T-cell (primary cell): ENCODE measurements at places on chromosomes 7 and 10.

DNA sequence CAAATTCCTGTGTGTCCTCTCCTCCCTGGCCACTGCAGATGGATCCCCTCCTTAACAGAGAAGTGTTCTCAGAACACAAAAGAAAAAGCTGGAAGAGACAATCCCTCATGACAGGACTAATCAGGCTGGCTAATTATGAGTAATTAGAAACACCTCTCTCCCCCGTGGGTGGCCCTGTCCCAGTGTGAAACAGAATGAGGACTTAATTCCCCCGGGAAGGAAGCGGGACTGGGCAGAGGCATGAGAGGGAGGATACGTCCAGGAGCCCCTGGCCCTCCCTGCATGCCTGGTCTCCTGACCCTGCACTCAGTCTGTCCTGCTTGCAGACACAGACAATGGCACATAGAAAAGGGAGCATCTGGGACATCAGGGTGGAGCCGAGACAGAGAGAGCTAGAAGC, 7.6 kb upstream of the ADCYAP1R1 start:
- H3K27ac ChIP-seq = no peak overlapping the region
- no peak for DNase-seq
- no peak overlapping the region for H3K4me3 ChIP-seq
- H3K36me3 ChIP-seq = no peaks in the 10 kb centered on the region
- peaks cover 14% of the 10 kb centered on the region for H3K27me3 ChIP-seq
- no peaks in the 10 kb centered on the region for H3K4me1 ChIP-seq

- DNase-seq = no peak
- peaks cover 4% of the 10 kb centered on the region for H3K4me1 ChIP-seq
- no peak overlapping the region for H3K4me3 ChIP-seq
- H3K27me3 ChIP-seq = no peaks in the 10 kb centered on the region
- H3K27ac ChIP-seq = no peak overlapping the region
Measured at GRCh38 chr7:39609113-39609934, 14.0 kb upstream of the RALA start.

DNA sequence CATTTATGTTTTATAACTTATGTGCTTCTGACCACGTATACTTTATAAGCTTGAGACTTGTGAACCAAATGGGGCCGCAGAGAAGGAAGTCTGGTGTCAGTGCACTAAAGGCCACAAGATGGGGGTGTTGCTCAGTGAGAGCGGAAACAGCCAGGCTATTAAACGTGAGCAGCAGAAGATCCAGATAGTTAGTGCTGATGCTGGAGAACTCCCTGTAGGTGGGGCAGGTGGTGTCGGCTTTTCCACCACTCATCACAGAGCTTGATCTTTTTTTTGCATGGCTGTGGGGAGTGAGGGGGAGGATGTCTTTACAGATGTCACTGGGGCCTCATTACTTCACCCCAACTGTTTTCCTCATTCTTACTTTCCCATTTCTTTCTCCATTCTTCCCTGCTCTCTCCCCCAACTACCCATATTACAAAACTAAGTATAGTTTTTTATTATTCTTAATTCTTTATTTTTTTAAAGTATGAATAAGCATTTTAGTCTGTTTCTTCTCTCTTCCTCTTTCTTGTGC, 34.7 kb downstream of the ACADSB start:
- no peaks in the 10 kb centered on the region for H3K4me1 ChIP-seq
- peak; percentile 25 for DNase-seq
- H3K27ac ChIP-seq = no peak overlapping the region
- peaks cover 8% of the 10 kb centered on the region for H3K36me3 ChIP-seq

- no peak overlapping the region for H3K4me3 ChIP-seq
- DNase-seq = no peak
- no peaks in the 10 kb centered on the region for H3K36me3 ChIP-seq
- peaks cover under 1% of the 10 kb centered on the region for H3K4me1 ChIP-seq
Measured at GRCh38 chr10:62025901-62026879, 124.7 kb downstream of the ARID5B start.

- H3K27me3 ChIP-seq = no peaks in the 10 kb centered on the region
- H3K4me3 ChIP-seq = no peak overlapping the region
- no peaks in the 10 kb centered on the region for H3K4me1 ChIP-seq
- no peak overlapping the region for H3K27ac ChIP-seq
Measured at GRCh38 chr10:82331716-82332115, 456.7 kb downstream of the NRG3 start.

DNA sequence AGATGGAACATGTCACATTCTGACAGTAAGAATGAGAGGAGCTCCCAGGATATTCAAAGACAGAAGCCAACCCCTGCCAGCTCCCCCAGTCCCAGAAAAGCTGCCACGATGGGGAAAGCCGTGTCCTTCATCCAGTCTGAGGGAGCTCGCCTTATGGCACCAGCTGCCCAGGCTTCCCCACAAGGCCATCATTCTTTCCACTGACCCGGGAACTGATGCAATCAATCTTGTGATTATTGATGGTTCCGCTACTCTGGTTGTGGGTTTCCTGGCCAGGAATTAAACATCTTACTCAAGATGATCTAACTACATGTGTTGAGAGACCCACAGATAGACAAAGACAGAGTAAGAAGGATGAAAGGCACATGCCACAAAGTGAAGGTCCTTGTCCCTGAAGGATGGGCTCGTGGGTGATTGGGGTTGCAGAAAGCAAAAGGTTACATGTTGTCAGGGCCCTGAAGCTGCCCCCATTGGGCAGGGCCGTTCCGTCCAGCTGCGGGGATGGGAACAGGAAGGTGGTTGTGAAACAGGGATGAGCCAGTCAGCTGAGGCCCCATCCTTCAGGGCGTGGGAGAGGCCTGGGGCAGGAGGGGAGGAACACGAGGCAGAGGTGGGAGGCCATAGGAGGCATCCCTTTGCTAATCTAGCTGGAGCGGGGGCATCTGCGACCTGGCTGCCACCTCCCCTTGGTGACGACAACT, 127.6 kb downstream of the OAT start:
- no peaks in the 10 kb centered on the region for H3K27me3 ChIP-seq
- no peaks in the 10 kb centered on the region for H3K36me3 ChIP-seq
- no peak overlapping the region for H3K27ac ChIP-seq
- H3K4me3 ChIP-seq = no peak overlapping the region
- no peak for DNase-seq
- H3K4me1 ChIP-seq = no peaks in the 10 kb centered on the region

- H3K27ac ChIP-seq = peak overlapping the region; percentile 32
- H3K4me3 ChIP-seq = no peak overlapping the region
Measured at GRCh38 chr10:127991543-127992255, 84.8 kb downstream of the PTPRE start.

DNA sequence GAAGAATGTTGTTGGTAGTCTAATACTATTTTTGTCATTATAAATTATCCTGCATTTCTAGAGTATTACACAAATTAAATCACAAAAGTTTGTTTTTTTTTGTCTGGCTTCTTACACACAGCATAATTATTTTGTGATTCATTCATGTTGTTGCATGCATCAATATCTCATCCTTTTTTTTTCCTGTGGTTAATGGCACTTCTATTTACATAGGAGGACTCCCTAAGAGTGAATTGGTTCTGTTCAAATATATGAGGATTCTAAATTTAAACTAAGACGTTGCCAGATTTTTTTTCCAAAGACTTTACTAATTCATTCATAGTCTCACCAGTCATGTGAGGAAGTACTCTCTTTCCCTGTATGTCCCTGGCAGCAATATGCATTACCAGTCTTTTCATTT, 303.3 kb downstream of the GPR37 start:
- no peaks in the 10 kb centered on the region for H3K36me3 ChIP-seq
- H3K27ac ChIP-seq = no peak overlapping the region
- H3K27me3 ChIP-seq = no peaks in the 10 kb centered on the region
- no peaks in the 10 kb centered on the region for H3K4me1 ChIP-seq
- no peak for DNase-seq
- no peak overlapping the region for H3K4me3 ChIP-seq

GRCh38 chr10:102020938-102021337, 35.0 kb downstream of the ARMH3 start:
- H3K27me3 ChIP-seq = no peaks in the 10 kb centered on the region
- H3K27ac ChIP-seq = no peak overlapping the region
- peaks cover 50% of the 10 kb centered on the region for H3K36me3 ChIP-seq
- DNase-seq = no peak
- H3K4me3 ChIP-seq = no peak overlapping the region
- H3K4me1 ChIP-seq = no peaks in the 10 kb centered on the region

GRCh38 chr7:132709971-132710567, 133.8 kb upstream of the PLXNA4 start:
- H3K4me3 ChIP-seq = no peak overlapping the region
- H3K36me3 ChIP-seq = no peaks in the 10 kb centered on the region
- no peak overlapping the region for H3K27ac ChIP-seq
- no peak for DNase-seq
- no peaks in the 10 kb centered on the region for H3K27me3 ChIP-seq

DNA sequence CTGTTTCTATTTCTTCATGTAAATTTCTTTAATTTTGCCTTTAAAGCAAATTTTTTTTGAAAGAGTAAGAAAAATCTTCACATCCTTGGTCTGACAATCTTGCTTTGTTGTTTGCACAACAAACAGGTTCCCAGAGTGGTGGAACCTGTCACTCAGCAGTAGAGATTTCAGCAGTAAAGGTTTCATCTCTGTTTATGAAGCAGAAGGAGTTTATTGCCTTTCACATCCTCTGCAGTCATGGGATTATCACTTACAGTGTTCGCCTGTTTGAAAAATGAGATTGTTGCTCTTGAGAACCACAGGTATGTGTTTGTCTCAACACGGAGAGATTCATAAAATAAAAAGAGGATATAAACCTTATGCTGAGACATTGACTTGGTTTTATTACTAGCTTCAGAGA, 342.6 kb downstream of the IPMK start:
- no peaks in the 10 kb centered on the region for H3K36me3 ChIP-seq
- no peak overlapping the region for H3K27ac ChIP-seq
- no peak for DNase-seq
- no peak overlapping the region for H3K4me3 ChIP-seq
- no peaks in the 10 kb centered on the region for H3K4me1 ChIP-seq

DNA sequence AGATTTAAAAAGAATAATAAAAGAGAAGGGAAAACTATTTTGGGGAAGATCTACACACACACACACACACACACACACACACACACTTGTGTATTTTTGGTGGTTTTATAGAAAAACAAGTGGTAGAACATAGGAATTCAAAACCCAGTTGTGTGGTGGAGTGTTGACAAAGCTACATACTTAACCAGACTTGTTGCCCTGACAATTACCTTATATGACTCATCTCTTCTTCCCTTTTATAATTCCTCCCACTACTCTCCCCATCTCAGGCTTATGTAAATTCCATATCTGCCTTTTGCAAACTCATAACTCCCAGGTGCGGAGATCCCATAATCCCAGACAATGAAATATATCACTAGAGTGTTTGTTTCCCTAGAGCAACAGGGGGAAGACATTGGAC, 873.7 kb downstream of the NXPH1 start:
- no peak overlapping the region for H3K4me3 ChIP-seq
- no peaks in the 10 kb centered on the region for H3K36me3 ChIP-seq
- H3K27me3 ChIP-seq = no peaks in the 10 kb centered on the region

GRCh38 chr10:33129141-33129995, 171.3 kb upstream of the ITGB1 start:
- H3K4me1 ChIP-seq = peaks cover 84% of the 10 kb centered on the region
- H3K27me3 ChIP-seq = no peaks in the 10 kb centered on the region

GRCh38 chr7:134031835-134032617, 95.1 kb upstream of the LRGUK start:
- H3K4me3 ChIP-seq = no peak overlapping the region
- peaks cover 4% of the 10 kb centered on the region for H3K4me1 ChIP-seq
- H3K27ac ChIP-seq = no peak overlapping the region
- peak; percentile 21 for DNase-seq
- no peaks in the 10 kb centered on the region for H3K27me3 ChIP-seq
- H3K36me3 ChIP-seq = no peaks in the 10 kb centered on the region

DNA sequence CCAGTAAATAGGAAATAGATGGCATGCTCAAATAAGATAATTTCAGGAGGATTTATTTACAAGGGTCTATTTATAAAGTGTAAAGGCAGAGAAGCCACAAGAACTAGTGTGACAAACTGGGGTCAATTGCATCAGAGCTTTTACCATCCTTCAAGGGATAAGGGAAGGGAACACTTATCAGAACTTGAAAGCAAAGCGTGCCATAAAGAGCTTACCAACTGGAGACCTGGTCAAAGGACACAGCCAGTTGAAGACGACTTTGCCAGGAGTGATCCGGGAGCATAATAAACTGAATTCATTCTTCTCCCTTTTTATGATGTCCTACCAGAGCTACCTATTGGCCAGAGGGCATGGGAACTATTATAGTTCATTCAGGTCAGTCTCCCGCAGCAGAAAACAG, 3.2 kb upstream of the PPP1R3A start:
- no peak for DNase-seq
- no peak overlapping the region for H3K4me3 ChIP-seq
- H3K36me3 ChIP-seq = no peaks in the 10 kb centered on the region
- H3K4me1 ChIP-seq = no peaks in the 10 kb centered on the region
- H3K27ac ChIP-seq = no peak overlapping the region

DNA sequence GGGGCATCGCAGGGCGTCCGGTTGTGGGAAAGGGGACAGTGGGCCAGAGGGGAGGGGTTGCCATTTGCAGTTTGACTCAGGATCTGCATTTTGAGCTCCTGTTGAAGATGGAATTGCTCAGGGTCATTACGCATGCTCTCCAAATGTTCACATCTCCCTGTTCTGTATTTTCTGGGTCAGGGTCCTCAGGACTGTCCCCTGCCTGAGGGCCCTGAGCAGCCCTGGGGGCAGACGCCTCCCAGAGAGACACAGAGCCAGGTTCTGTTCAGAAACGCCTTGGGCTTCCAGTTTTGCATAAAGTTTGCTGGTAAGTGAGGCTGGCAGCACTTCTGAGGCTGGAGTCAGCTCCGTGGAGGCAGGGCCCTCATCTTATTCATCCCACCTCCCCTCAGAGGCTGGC, 34.1 kb upstream of the NUB1 start:
- H3K4me1 ChIP-seq = no peaks in the 10 kb centered on the region
- H3K27ac ChIP-seq = no peak overlapping the region
- no peaks in the 10 kb centered on the region for H3K36me3 ChIP-seq
- no peak overlapping the region for H3K4me3 ChIP-seq
- DNase-seq = no peak
- H3K27me3 ChIP-seq = no peaks in the 10 kb centered on the region

- no peak overlapping the region for H3K4me3 ChIP-seq
- DNase-seq = no peak
- H3K27me3 ChIP-seq = no peaks in the 10 kb centered on the region
- no peak overlapping the region for H3K27ac ChIP-seq
- no peaks in the 10 kb centered on the region for H3K36me3 ChIP-seq
Measured at GRCh38 chr7:24609570-24609969, 36.3 kb downstream of the PALS2 start.

DNA sequence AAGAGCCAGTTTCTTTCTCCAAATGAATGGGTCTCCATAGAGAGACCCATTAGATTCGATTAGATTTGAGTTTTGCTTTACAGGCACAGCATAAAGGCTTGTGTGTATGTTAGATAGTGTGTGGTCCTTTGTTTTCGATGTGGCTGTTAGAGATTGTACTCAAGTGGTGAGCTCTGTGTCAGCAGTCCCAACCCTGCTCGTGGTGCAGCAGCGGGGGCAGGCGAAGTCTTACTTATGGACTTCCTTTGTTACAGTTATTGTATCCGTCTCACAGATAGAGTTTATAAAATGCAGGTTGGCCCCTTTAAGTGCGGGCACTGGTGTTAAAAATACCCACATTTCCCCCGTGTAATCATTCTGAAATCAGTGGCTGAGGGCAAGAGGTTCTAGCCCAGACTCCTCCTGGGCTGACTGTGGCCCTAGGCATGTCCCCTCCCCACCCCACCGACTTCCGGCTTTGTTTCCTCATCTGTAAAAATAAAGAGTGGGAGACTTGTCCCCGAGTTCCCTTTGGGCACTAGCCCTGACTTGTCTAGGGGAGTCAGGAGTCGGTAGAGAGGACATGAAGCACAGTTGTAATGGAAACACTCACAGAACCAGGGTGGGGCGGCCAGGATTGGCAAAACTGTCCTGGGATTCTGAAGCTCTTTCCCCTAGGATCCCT, 28.6 kb downstream of the MTURN start:
- DNase-seq = no peak
- H3K27me3 ChIP-seq = no peaks in the 10 kb centered on the region
- H3K27ac ChIP-seq = peak overlapping the region; percentile 37
- H3K4me1 ChIP-seq = peaks cover 40% of the 10 kb centered on the region
